ENCODE measurements at places on chromosomes 1 and 21. TPM values are rescaled to one million over a fixed set of nuclear protein-coding genes. Genes with fewer than 3 reads are reported as not detected.

DNA sequence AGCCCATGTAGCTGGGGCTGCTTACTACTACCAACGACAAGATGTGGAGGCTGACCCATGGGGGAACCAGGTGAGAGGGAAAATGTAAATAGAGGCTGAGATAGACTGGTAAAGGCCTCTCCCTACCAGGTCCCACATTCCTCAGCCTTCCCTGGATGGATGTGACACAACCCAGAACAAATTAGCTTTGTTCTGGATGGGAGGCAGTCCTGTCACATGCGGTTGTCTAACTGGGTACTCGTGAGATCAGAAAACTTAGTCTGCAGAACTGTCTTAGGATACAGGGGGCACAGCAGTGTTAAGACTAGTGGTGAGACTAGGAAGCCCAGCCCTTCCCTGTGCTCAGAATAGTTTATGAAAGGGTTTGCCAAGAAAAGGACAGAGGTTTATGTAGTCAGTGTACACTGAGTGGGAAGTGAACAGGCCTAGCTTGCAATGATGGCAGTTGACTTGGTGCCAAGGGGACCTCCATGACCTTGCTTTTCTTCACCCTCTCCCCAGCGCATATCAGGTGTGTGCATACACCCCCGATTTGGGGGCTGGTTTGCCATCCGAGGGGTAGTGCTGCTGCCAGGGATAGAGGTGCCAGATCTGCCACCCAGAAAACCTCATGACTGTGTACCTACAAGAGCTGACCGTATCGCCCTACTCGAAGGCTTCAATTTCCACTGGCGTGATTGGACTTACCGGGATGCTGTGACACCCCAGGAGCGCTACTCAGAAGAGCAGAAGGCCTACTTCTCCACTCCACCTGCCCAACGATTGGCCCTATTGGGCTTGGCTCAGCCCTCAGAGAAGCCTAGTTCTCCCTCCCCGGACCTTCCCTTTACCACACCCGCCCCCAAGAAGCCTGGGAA is 8.4 kb downstream of the MMACHC start:
- H3K4me1 ChIP-seq: peaks cover 4% of the 10 kb centered on the region
- peaks cover 37% of the 10 kb centered on the region for H3K36me3 ChIP-seq
- no peak for DNase-seq
- H3K27me3 ChIP-seq: no peaks in the 10 kb centered on the region
- H3K4me3 ChIP-seq: no peak overlapping the region
- H3K27ac ChIP-seq: peak overlapping the region; percentile 6

- peaks cover 17% of the 10 kb centered on the region for H3K27me3 ChIP-seq
- no peak overlapping the region for H3K4me3 ChIP-seq
- no peak overlapping the region for H3K27ac ChIP-seq
- DNase-seq: no peak
- no peaks in the 10 kb centered on the region for H3K4me1 ChIP-seq
Measured at GRCh38 chr21:38925478-38925877, 119.7 kb downstream of the ETS2 start.

DNA sequence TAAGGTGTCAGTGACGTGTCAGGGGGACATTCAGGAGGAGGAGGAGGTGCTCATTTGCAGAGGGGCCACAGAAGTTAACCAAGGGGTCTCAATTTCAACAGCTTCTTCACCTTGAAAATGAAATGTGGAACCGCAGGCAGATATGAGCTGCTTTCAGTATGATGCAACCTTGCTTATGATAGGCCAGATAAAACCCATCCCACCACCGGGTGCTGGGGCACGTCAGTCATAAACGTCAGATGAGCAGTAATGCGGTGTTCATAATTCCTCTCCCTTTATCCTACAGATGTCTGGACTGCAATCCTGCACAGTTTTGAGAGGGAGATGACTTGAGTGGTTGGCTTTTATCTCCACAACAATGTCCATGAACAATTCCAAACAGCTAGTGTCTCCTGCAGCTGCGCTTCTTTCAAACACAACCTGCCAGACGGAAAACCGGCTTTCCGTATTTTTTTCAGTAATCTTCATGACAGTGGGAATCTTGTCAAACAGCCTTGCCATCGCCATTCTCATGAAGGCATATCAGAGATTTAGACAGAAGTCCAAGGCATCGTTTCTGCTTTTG is 1.7 kb downstream of the PTGFR start:
- no peak for DNase-seq
- no peak overlapping the region for H3K4me3 ChIP-seq
- no peaks in the 10 kb centered on the region for H3K36me3 ChIP-seq
- peaks cover 2% of the 10 kb centered on the region for H3K4me1 ChIP-seq
- no peak overlapping the region for H3K27ac ChIP-seq

GRCh38 chr1:93815366-93816110 is 63.5 kb downstream of the DNTTIP2 start:
- no peaks in the 10 kb centered on the region for H3K36me3 ChIP-seq
- DNase-seq: no peak
- no peak overlapping the region for H3K4me3 ChIP-seq
- H3K27ac ChIP-seq: no peak overlapping the region
- peaks cover 17% of the 10 kb centered on the region for H3K4me1 ChIP-seq

- H3K27ac ChIP-seq: no peak overlapping the region
- no peaks in the 10 kb centered on the region for H3K36me3 ChIP-seq
- no peaks in the 10 kb centered on the region for H3K4me1 ChIP-seq
- no peak for DNase-seq
Measured at GRCh38 chr1:190940951-190941350, 463.3 kb upstream of the BRINP3 start.

DNA sequence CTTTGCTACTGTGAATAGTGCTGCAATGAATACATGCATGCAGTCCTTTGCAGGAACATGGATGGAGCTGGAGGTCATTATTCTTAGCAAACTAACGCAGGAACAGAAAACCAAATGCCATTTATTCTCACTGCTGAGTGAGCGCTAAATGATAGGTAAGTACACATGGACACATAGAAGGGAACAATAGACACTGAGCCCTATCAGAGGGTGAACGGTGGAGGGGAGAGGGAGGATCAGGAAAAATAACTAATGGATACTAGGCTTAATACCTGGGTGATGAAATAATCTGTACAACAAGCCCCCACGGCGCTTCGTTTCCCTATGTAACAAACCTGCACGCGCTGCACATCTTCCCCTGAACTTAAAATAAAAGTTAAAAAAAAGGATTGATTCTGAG is 8.9 kb downstream of the NIBAN1 start:
- H3K27me3 ChIP-seq: peaks cover 1% of the 10 kb centered on the region
- DNase-seq: no peak
- no peak overlapping the region for H3K4me3 ChIP-seq
- peaks cover 19% of the 10 kb centered on the region for H3K4me1 ChIP-seq
- H3K36me3 ChIP-seq: peaks cover 6% of the 10 kb centered on the region
- H3K27ac ChIP-seq: no peak overlapping the region

DNA sequence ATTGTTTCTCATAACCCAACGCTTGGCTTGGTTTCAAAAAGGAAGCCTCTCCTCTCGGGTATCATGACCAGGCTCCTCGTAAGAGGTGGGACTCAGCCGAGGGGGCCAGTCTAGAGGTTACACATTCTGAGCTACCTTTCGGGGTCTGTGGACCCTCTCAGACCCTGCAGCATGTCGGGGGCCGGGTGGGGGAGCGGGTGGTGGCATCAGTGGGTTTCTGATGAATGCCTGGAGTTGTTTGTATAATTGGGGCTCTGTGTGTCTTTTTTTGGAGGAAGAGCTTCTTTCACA is 229.3 kb downstream of the CAMTA1 start:
- no peak overlapping the region for H3K27ac ChIP-seq
- H3K4me1 ChIP-seq: no peaks in the 10 kb centered on the region
- DNase-seq: no peak
- no peaks in the 10 kb centered on the region for H3K36me3 ChIP-seq
- H3K4me3 ChIP-seq: no peak overlapping the region

DNA sequence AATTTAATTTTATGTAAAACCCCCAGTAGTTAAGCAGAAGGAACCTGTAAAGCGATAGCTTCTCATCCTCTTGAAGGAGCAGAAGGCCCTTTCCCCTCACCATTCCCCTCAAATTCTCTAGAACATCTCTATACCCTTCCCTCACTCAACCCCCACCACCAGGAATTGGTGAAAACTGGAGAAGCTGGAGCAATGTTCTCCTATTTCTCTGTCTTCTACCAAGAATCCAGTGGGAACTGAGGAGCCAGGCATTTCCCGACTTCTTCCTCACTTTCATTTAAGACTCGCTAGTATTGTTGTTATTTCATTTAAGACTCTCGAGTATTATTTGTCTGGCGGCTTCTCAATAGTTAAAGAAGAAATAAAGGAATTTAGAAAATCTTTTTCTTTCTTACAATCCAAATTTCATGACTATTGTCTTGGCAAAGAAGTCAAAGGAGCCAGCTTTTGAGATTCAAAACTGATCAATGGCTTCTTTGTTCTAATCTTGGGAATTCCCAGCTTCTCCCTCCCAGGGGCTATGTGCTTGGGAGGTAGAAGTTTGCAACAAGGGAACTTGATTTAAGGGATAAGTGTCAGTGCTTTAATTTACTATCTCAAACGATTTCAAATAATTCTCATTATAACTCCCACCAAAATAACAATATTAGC is 253.3 kb upstream of the ADGRL2 start:
- H3K27me3 ChIP-seq: no peaks in the 10 kb centered on the region
- H3K4me3 ChIP-seq: no peak overlapping the region
- no peak overlapping the region for H3K27ac ChIP-seq
- H3K4me1 ChIP-seq: no peaks in the 10 kb centered on the region
- no peaks in the 10 kb centered on the region for H3K36me3 ChIP-seq

DNA sequence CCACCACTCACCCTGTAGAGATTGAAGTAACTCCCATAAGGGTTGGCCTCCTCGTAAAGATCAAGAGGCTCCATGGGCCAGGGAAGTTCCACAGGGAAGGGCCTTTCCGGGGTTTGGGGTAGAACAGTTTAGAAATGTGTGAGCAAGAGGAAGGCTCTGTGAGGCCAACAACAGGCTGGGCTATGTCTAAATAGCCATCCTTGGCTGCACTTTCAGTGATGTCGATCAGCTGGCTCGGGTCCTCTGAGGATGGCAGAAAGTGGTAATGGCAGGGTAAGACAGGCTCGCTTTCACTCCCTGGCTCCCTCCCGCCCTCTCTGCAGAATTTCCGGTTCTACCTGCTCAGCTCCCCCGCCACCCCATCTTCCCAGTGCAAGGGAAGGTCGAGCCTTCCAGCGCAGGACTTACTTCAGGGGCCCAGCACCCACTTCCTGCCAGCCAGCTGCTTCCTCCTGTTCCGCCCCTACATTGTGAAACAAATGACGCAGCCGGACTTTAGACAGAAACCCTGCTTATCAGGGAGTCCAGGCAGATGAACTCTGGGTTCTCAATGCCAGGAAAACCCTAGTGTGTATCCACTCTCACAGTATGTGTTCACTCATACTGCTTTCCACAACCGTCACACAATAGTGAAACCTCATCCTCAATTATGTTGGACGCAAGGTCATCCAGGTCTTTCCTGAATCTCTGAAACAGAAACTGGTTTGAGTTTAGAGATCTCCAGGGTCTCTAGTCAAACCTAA is 7.3 kb downstream of the F11R start:
- no peaks in the 10 kb centered on the region for H3K27me3 ChIP-seq
- no peaks in the 10 kb centered on the region for H3K36me3 ChIP-seq
- H3K4me1 ChIP-seq: peaks cover 37% of the 10 kb centered on the region

DNA sequence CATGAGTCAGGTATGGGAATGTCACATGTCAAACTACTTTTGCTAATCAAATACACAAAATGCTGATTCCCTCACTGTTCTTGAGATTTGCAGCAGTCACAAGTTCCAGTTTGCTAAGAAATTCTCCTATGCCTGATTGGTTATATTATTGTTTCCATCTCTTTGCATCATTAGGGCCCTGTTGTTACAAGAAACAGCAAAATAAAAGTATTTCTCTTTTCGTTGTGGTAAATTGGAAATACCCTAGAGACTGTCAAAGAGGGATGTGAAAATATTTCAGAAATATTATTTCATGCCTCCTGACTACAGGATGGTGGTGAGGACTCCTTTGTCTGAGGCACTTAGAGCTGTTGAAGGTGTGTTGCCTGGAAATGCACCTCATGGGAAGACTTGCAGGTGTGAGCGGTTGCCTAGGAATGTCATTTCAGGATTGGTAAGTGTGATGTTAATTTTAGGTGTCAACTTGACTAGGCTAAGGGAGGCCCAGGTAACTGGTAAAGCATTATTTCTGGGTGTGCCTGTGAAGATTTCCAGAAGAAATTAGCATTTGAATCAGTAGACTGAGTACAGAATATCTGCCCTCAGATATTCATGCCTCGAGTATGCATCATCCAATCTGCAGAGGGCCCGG is 117.4 kb downstream of the ROR1 start:
- no peaks in the 10 kb centered on the region for H3K4me1 ChIP-seq
- H3K27ac ChIP-seq: no peak overlapping the region
- peaks cover 1% of the 10 kb centered on the region for H3K27me3 ChIP-seq

- H3K36me3 ChIP-seq: no peaks in the 10 kb centered on the region
- no peak overlapping the region for H3K4me3 ChIP-seq
- no peaks in the 10 kb centered on the region for H3K27me3 ChIP-seq
Measured at GRCh38 chr1:212261361-212261929, 23.8 kb upstream of the PPP2R5A start.

GRCh38 chr1:92310185-92310597 is 11.3 kb downstream of the RPAP2 start:
- no peaks in the 10 kb centered on the region for H3K27me3 ChIP-seq
- peaks cover 35% of the 10 kb centered on the region for H3K36me3 ChIP-seq
- no peak overlapping the region for H3K27ac ChIP-seq
- no peak for DNase-seq
- no peak overlapping the region for H3K4me3 ChIP-seq

DNA sequence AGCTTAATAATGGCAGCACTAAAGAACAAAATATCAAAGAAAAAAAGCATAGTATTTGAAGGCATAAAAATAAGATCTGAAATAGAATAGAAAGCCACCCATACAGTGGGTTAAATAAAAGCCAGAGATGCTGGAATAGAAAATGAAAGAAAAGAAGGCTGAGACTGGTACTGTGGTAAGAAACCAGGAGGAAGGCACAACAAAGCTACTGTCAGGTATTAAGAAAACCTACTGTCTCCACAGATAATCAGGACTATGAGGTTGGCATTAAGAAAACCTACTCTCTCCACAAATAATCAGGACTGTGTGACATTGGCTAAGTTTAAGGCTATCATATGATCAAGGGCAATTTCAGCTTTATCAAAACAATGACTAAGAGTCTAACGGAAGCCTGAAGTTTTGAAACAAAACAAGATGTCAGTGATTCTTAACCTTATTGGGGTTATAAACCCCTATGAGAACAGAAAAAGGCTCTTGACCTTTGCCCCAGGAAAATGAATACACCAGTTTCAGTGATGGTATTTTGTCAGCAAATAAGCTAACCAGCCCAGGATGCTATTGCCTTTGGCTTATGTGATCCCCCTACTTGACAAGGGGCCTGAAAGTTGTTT is 24.4 kb downstream of the MCOLN2 start:
- peaks cover 3% of the 10 kb centered on the region for H3K27me3 ChIP-seq
- no peak for DNase-seq
- peaks cover 5% of the 10 kb centered on the region for H3K36me3 ChIP-seq
- H3K4me1 ChIP-seq: peaks cover 51% of the 10 kb centered on the region

The SLC45A1 gene
- total RNA-seq: 0.16 TPM

The S100A1 gene
- not detected for total RNA-seq

The WLS gene
- not detected for total RNA-seq

The AGRN gene
- total RNA-seq: 68.0 TPM

The FCGR2B gene
- not detected for total RNA-seq

The FCRL1 gene
- not detected for total RNA-seq

The DAB1 gene
- total RNA-seq: not detected

The FMO4 gene
- total RNA-seq: 1.6 TPM
